ENCODE measurements at places on chromosomes 3 and 15.

- no peak for DNase-seq
Measured at GRCh38 chr3:112042842-112043280, 8.3 kb downstream of the TMPRSS7 start.

GRCh38 chr3:194140520-194141414 lies 4.8 kb downstream of the HES1 start:
- DNase-seq = peak; percentile 29

GRCh38 chr3:23246651-23247050 lies 43.5 kb downstream of the UBE2E2 start:
- no peak for DNase-seq

- no peak for DNase-seq
Measured at GRCh38 chr3:174767853-174768382, 91.2 kb upstream of the NAALADL2 start.

GRCh38 chr3:170745211-170745718 lies 124.7 kb downstream of the RPL22L1 start:
- DNase-seq = no peak

DNA sequence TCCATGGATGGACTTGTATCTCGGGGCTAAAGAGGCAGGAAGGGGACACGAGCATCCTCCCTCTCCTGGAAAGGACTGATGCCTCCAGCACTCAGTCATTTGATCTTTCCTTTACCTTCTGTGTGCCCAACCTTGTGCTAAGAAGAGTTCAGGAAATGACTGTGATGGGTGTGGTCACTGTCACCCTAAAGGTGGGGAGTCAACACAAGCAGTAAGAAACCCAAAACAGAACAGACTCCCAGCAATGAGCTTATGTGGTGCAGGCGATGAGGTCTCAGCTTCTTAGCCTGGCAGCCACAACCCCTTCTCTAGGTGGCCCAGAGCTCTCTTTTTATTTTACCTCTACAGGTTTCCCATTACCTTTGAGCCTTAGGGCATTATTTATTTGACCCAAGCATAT lies 3.8 kb downstream of the MPI start:
- no peak for DNase-seq

- DNase-seq = no peak
Measured at GRCh38 chr15:71752604-71753289, 57.6 kb upstream of the NR2E3 start.

DNA sequence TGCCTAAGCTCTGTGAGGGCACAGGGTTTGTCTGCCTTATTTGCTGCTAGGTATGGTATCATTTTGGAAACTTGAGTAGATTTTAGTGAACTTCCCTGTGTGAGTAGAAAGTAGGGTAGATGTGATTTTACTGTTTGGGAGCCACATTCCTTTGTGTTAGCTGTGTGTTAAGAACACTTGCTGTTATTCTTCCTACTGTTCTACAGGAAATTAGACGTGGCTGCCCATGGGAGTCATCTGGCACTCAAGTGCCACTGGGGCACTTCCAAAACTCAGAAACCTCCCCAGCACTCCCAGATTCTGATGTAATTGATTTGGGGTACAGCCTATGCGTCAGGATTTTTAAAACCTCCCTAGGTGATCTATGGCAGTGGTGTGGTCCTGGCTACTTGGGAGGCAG lies 369.9 kb upstream of the C2CD4B start:
- DNase-seq = no peak

DNA sequence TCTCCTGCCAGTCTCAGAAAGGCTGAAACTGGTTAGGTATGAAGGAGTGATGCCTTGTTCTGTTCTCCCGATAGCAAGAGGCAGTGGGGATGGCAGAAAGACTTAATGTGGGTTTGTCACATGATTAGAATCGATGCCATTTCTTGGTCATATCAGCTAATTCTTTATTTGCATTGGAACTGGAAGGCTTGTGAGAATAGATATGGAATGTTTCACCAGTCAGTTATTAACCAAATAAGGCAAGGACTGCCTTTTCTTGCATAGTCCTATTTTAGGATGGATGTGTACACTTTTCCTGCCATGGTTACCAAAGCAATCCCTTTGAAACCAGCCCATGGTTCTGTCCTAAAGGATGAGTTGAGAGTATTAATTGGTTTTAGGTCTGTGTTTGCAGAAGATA lies 33.7 kb downstream of the FILIP1L start:
- no peak for DNase-seq

DNA sequence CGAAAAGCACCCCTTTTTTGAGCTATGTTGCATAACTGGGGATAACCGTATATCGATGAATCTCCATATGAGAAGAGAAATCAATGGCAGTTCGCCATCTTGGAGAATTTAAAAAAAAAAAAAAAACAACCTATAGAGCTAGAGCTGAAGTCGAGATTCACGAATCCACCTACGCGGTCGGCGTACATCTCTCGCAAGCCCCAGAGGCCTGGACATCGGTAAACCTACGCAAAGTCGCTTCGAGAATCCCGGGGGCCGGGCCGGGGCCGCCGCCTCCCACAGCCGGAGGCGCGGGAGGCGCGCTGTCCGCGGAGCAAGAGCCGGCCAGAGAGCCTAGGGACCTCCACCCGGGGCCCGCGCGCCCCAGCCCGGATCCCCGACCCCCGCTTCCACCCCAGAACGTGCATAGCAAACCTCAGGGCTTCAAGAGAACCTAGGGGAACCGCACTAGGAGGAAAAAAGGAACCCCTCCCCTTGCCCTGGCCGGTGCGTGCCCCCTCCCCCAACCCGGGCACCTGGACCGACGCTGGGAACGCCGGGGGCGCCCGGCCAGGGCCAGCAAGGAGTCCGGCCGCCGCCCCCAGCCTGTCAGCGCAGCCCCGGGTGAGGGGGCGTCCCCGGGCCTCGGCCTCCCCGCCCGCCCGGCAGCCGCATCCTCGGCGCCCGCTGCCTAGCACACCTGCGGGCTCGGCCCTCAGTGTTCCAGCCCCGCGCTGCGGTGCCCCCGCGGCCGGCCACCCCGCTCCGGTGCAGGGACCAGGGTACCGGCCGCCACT lies 567 bp downstream of the PFN2 start:
- DNase-seq = no peak

GRCh38 chr3:141368062-141368924 lies at the start of gene ZBTB38:
TSS of gene ZBTB38 (plus strand) at chr3:141368504. CDS start at chr3:141442389, 73,885 bp downstream.
- no peak for DNase-seq

DNA sequence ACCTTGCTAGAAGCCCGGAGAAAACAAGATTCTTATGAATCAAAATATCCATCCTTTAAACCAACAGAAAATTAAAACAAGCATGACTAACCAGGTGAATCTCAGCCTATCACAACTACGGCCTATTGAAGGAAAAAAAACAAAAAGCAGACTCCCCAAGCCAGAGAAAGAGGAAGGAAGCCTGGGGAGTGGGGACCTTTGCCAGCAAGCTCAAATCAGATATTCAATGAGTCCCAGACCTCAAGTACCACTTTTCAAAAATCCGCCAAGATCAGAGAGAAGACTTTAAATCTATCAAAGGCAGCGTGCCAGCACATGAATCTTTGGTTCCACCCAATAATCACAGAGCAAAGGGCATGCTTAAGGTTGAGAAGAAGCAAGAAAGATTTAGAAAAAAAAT lies 253.8 kb downstream of the NTRK3 start:
- DNase-seq = no peak

DNA sequence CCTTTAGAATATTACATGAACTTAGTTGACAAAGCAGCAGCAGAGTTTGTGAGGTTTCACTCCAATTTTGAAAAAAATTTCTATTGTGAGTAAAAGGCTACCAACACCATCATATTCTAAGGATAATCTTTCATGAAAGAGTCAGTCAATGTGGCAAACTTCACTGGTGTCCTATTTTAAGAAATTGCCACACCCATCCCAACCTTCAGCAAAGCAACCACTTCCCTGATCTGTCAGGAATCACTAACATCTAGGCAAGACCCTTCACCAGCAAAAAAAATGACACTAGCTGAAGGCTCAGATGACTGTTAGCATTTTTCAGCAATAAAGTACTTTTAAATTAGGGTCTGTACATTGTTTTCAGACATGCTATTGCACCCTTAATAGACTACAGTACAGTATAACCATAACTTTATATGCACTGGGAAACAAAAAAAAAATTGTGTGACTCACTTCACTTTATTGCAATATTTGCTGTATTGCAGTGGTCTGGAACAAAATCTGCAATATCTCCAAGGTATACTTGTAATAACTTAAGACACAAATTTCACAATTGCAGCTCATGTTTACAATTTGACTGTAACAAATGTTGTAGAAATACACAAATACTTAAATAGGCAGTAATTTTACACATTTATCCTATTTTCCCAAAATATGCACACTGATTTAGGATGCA lies 38.9 kb upstream of the ALCAM start:
- DNase-seq = no peak

Measured in GF-D8 (cell line).